ENCODE measurements at places on chromosomes 12 and 14. TPM values are rescaled to one million over a fixed set of nuclear protein-coding genes. Genes with fewer than 3 reads are reported as not detected.

DNA sequence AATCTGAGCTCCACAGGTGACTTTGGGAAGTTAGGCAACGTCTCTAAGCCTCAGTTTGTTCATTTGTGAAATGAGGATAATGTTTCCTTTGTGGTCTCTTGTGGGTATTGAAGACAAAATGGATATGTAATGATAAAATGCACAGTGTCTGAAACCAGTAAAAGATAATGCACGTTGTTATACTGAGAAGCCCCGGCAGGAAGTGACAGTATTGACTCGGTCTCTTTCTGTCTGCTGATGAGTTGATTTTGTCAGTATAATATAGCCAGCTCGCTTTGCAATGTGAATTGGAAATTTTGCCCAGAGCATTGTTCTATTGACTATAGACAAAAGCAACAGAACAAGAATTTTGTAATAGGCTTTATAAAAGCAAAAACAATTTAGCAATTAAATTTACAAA lies 49.2 kb upstream of the SLC38A1 start:
- H3K4me3 ChIP-seq, result no peak overlapping the region
- no peak overlapping the region for H3K27ac ChIP-seq
- no peaks in the 10 kb centered on the region for H3K27me3 ChIP-seq
- no peaks in the 10 kb centered on the region for H3K4me1 ChIP-seq
- no peak for DNase-seq

- H3K27me3 ChIP-seq, result no peaks in the 10 kb centered on the region
- H3K4me3 ChIP-seq, result no peak overlapping the region
- no peak overlapping the region for H3K27ac ChIP-seq
- H3K4me1 ChIP-seq, result no peaks in the 10 kb centered on the region
- no peak for DNase-seq
Observed at GRCh38 chr14:95275494-95275893, 44.2 kb downstream of the CLMN start.

The DEPDC4 gene
- total RNA-seq, result 0.74 TPM

- no peak for DNase-seq
- no peaks in the 10 kb centered on the region for H3K27me3 ChIP-seq
- H3K4me1 ChIP-seq, result no peaks in the 10 kb centered on the region
Observed at GRCh38 chr12:105721051-105721825, 390.7 kb downstream of the C12orf75 start.

DNA sequence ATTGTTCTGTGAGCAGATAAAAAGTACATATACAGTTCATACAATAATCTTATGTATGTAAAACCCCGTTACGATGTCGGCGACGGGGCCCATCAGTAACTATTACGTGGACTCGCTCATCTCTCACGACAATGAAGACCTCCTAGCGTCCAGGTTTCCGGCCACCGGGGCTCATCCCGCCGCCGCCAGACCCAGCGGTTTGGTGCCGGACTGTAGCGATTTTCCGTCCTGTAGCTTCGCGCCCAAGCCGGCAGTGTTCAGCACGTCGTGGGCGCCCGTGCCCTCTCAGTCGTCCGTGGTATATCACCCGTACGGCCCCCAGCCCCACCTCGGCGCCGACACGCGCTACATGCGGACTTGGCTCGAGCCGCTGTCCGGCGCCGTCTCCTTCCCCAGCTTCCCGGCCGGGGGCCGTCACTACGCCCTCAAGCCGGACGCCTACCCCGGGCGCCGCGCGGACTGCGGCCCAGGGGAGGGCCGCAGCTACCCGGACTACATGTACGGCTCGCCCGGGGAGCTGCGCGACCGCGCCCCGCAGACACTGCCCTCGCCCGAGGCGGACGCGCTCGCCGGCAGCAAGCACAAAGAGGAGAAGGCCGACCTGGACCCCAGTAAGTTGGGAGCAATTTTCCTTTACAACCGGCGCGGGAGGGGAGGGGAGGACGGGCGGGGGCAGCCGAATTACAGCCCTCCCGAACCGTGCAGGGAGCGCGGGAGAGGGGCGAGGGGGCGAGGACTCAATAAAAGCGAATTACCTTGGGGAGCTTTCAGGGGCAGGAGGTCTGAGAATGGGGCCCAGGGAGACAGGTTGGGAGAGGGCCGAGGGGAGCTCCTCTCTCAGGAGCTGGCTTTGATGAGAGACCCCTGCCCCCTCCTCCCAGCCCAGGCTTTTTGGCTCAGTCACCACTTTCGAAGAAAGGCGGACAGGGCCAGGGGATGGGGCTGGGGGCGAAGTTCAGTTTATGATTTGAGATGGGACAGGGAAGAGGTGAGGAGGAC lies at the start of gene HOXC9:
HOXC9 (plus strand) TSS at position 46 of the 999 bp plus-strand sequence; CDS start at position 74, 28 bp downstream.
- H3K36me3 ChIP-seq, result no peaks in the 10 kb centered on the region
- no peak within 1 kb of the TSS for H3K4me3 ChIP-seq
- no peak within 1 kb of the TSS for H3K27ac ChIP-seq
- peaks cover 27% of the 10 kb centered on the region for H3K4me1 ChIP-seq
- no peak for DNase-seq

GRCh38 chr12:623172-623864 lies 39.9 kb downstream of the NINJ2 start:
- H3K27me3 ChIP-seq, result no peaks in the 10 kb centered on the region
- no peak overlapping the region for H3K27ac ChIP-seq
- no peak for DNase-seq
- H3K36me3 ChIP-seq, result no peaks in the 10 kb centered on the region

- H3K27ac ChIP-seq, result no peak overlapping the region
- H3K36me3 ChIP-seq, result no peaks in the 10 kb centered on the region
- H3K4me1 ChIP-seq, result no peaks in the 10 kb centered on the region
- no peak overlapping the region for H3K4me3 ChIP-seq
- DNase-seq, result no peak
- no peaks in the 10 kb centered on the region for H3K27me3 ChIP-seq
Observed at GRCh38 chr12:90618586-90618985, 336.4 kb downstream of the CCER1 start.

- no peaks in the 10 kb centered on the region for H3K27me3 ChIP-seq
- DNase-seq, result no peak
- H3K27ac ChIP-seq, result no peak overlapping the region
- no peaks in the 10 kb centered on the region for H3K4me1 ChIP-seq
- H3K36me3 ChIP-seq, result no peaks in the 10 kb centered on the region
- no peak overlapping the region for H3K4me3 ChIP-seq
Observed at GRCh38 chr14:92449404-92450181, 64.0 kb upstream of the RIN3 start.

The TAS2R50 gene
- total RNA-seq, result 1.5 TPM

DNA sequence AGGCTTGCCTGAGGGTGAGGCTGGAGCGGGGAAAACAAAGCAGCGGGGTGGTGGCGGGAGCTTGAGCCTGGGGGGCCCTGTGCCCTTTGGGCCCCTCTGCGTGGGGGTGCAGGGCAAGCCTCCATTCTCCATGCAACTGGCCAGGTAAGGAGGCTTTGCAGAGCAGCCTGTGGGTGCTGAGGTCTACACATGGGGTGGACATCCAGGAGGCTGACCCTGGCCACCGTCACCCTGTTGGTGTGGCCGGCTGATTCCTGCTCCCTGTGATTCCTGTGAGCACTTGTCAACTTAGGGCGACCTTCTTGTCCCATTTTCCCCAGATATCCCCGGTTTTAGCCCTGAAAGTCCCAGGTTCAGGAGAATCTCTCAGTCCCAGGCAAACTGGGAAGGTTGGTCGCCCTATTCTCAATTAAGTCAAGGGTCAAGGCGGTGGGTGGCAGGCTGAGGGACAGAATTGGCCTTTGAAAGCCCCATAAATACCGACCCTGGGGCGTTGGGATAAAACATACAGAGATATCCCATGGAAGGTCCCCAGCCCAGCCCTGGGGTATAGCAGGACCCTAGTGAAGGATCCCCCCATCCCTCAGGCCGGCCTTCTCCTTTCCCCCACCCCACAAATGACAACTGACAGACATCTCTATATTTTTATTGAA lies 70.5 kb downstream of the PRIMA1 start:
- no peaks in the 10 kb centered on the region for H3K4me1 ChIP-seq
- H3K27ac ChIP-seq, result no peak overlapping the region
- H3K27me3 ChIP-seq, result no peaks in the 10 kb centered on the region
- H3K4me3 ChIP-seq, result no peak overlapping the region

- H3K4me1 ChIP-seq, result no peaks in the 10 kb centered on the region
- DNase-seq, result no peak
- H3K36me3 ChIP-seq, result no peaks in the 10 kb centered on the region
- H3K4me3 ChIP-seq, result no peak overlapping the region
- no peaks in the 10 kb centered on the region for H3K27me3 ChIP-seq
Observed at GRCh38 chr14:39843881-39844280, 411.6 kb upstream of the FBXO33 start.

DNA sequence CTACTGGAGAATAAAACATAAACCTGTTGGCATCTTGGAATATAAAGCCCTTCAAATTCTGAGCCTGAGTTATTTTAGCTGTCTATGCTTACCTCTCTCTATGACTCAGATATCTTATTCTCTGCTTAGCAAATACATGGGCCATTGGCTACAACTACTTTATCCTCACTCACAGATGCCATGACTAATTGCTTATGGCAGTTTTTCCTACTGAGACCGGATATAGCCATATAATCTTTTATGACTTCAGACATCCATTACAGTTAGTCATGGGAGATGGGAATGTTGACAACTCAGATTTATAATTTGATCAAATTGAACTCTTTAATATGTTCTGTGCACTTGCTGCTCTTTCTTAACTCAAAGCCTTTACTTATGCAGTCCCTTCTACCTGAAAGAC lies 502.4 kb upstream of the ATP2B1 start:
- no peaks in the 10 kb centered on the region for H3K27me3 ChIP-seq
- DNase-seq, result no peak
- no peaks in the 10 kb centered on the region for H3K36me3 ChIP-seq
- no peaks in the 10 kb centered on the region for H3K4me1 ChIP-seq
- H3K4me3 ChIP-seq, result no peak overlapping the region
- H3K27ac ChIP-seq, result no peak overlapping the region

GRCh38 chr14:103091041-103091882 lies 3.3 kb upstream of the EXOC3L4 start:
- H3K36me3 ChIP-seq, result no peaks in the 10 kb centered on the region
- H3K27ac ChIP-seq, result no peak overlapping the region
- no peaks in the 10 kb centered on the region for H3K27me3 ChIP-seq
- DNase-seq, result peak; percentile 75

DNA sequence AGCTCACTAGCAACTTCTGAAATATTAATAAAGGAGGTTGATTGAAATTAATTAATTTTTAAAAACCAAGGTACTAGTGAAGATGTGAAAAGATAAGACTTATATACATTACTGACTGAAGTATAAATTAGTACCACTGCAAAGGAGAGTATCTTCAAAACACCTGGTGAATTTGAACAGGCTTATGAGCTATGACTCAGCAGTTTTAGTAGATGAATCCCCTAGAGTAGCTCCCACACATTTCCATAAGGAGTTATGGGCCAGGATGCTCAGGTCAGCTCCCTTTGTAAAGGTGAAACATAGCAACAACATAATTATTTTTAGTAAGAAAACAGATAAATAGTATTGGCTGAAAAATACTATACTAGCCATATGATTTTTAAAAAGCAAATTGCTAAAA lies 218.6 kb downstream of the SYT1 start:
- no peak overlapping the region for H3K4me3 ChIP-seq
- H3K27ac ChIP-seq, result no peak overlapping the region
- no peaks in the 10 kb centered on the region for H3K36me3 ChIP-seq
- H3K4me1 ChIP-seq, result no peaks in the 10 kb centered on the region

- H3K4me3 ChIP-seq, result no peak overlapping the region
- H3K4me1 ChIP-seq, result peaks cover 17% of the 10 kb centered on the region
- peak; percentile 52 for DNase-seq
- H3K36me3 ChIP-seq, result peaks cover 45% of the 10 kb centered on the region
- H3K27me3 ChIP-seq, result no peaks in the 10 kb centered on the region
Observed at GRCh38 chr12:54404061-54405004, 14.7 kb downstream of the ITGA5 start.

DNA sequence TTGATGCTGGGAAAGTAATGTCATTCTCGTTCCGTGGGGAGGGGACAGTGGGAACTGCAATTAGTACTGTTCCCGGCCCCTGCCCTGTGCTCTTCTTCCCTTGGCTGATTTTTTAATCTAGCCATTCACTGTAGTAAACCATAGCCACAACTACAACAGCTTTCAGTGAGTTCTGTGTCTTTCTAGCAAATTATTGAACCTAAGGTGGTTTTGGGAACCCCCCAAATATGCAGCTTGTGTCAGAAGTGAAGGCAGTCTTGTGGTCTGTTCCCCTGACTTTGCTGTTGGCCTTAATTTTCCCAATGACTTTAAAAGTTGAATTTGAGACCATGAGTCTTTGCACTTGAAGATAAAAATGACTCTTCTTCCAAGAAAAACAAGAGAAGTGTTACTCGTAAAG lies 114.3 kb upstream of the ETV6 start:
- H3K4me1 ChIP-seq, result no peaks in the 10 kb centered on the region
- H3K36me3 ChIP-seq, result no peaks in the 10 kb centered on the region
- no peak for DNase-seq
- H3K27ac ChIP-seq, result no peak overlapping the region

The SLCO1A2 gene
- not detected for total RNA-seq

- no peak overlapping the region for H3K4me3 ChIP-seq
- no peak for DNase-seq
- H3K4me1 ChIP-seq, result no peaks in the 10 kb centered on the region
- H3K27ac ChIP-seq, result no peak overlapping the region
- no peaks in the 10 kb centered on the region for H3K36me3 ChIP-seq
Observed at GRCh38 chr12:69932154-69932553, 107.1 kb downstream of the MYRFL start.

GRCh38 chr14:71261206-71261605 lies 353.9 kb downstream of the PCNX1 start:
- H3K4me1 ChIP-seq, result no peaks in the 10 kb centered on the region
- H3K27ac ChIP-seq, result no peak overlapping the region
- H3K27me3 ChIP-seq, result no peaks in the 10 kb centered on the region
- DNase-seq, result no peak
- no peak overlapping the region for H3K4me3 ChIP-seq
- no peaks in the 10 kb centered on the region for H3K36me3 ChIP-seq

GRCh38 chr14:30779210-30779609 lies 95.1 kb upstream of the COCH start:
- no peak overlapping the region for H3K4me3 ChIP-seq
- H3K27ac ChIP-seq, result no peak overlapping the region
- H3K4me1 ChIP-seq, result no peaks in the 10 kb centered on the region
- DNase-seq, result no peak
- H3K27me3 ChIP-seq, result no peaks in the 10 kb centered on the region

DNA sequence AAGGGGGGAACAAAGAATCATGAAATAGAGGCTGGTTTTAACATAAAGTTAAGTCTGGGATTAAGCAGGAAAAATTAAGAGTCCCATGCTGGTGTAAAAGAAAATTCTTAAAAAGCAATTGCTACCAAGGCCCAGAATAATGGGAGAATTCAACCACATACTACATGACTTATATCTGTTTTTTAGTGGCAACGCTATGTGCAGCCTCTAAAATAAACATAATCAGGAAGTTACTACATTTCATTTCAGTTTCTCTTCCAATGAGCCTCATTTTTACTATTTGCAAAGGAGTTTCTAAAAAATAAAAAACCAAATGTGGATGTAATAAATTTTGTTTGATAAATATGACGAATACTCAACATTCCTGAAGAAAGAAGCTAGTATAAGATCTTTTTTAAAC lies 58.1 kb downstream of the CPNE8 start:
- no peak overlapping the region for H3K27ac ChIP-seq
- H3K27me3 ChIP-seq, result no peaks in the 10 kb centered on the region
- H3K4me1 ChIP-seq, result no peaks in the 10 kb centered on the region
- no peak for DNase-seq

The LUM gene
- not detected for total RNA-seq
